Left cardiac atrium (tissue), 4 donors: ENCODE measurements at places on chromosomes 12 and 14. TPM values are rescaled to one million over a fixed set of nuclear protein-coding genes. Genes with fewer than 3 reads are reported as not detected.

- DNase-seq = no peak
These were observed 420 bp upstream of the OTUB2 start for GRCh38 chr14:94025720-94026119.

- no peak for DNase-seq
These were observed 296.1 kb downstream of the AKAP6 start for GRCh38 chr14:32625211-32625610.

- no peak for DNase-seq
These were observed 8.7 kb upstream of the DDX47 start for GRCh38 chr12:12804432-12804886.

GRCh38 chr12:56840922-56841321 lies 77.8 kb downstream of the HSD17B6 start:
- DNase-seq = peak; percentile 29

DNA sequence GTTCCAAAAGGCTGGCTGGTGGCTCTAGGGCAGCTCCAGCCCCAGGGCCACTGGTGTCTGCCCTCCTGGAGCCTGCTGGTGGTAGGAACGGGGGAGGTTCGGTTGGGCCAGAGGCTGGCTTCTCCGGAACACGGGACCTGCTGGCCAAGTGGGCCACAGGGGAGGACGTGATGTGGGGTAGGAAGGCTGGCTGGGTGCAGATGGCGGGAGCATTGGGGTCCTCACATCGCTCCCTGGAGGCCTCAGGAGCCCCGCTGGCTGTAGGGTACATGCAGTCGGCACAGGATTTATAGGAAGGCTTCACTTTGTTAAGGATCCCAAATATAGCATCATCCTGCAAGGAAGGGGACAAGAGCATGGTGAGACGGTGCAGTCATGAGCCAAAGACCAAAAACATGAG lies 57.6 kb upstream of the CORO1C start:
- DNase-seq = no peak

- DNase-seq = no peak
These were observed 430.3 kb upstream of the PDE3A start for GRCh38 chr12:19938031-19938430.

DNA sequence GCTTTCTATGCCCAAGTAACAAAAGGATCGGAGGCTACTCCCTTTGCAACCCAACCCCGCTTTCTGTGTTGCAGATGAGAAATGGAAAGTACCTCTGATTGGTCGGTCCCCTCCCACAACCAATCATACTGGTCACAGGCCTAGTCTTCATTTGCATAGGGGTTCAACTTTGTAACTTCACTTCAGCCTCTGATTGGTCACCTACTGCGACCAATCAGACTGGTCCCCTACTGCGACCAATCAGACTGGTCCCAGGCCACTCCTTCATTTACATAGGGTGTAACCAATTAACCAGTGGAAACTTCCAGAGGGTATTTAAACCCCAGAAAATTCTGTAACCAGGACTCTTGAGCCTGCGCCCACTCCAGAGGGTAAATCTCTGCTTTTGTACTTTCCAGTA lies 906.4 kb upstream of the TMEM132C start:
- DNase-seq = no peak

DNA sequence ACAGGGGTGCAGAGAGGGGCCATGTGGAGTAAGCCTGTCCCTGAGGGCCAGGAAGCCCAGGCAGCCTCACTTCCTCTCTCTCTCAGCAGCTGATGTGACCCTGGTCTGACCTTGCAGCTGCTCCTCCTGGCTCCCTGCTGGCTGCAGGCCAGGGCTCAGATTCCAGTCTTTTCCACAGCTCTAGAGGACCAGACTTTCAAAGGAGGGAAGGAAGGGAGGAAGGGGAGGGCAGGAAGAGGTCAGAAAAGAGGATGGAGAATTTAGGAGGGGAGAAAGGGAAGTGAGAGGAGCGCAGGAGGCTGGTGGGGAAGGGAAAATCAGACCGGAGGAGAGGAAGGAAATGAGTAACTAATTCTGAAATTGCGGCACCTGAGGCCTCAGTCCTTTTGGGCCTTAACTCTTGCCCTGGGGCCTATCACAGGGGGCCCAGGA lies 40.9 kb upstream of the VASH1 start:
- peak; percentile 88 for DNase-seq

The REC8 gene
- total RNA-seq = 8.9 TPM

The RTL1 gene
- not detected for total RNA-seq

The GPR84 gene
- total RNA-seq = 0.55 TPM

The STYK1 gene
- not detected for total RNA-seq

The SLC7A7 gene
- total RNA-seq = 12.0 TPM
